Kidney glomerular epithelial cell (primary cell): ENCODE measurements at places on chromosomes 1 and 21.

- peak; percentile 52 for DNase-seq
These were observed 75.8 kb downstream of the RRAGC start for GRCh38 chr1:38783640-38784229.

GRCh38 chr1:120133228-120133927 is 42.9 kb downstream of the SEC22B start:
- no peak for DNase-seq

- no peak for DNase-seq
These were observed 87.0 kb downstream of the DPYD start for GRCh38 chr1:97833881-97834280.

DNA sequence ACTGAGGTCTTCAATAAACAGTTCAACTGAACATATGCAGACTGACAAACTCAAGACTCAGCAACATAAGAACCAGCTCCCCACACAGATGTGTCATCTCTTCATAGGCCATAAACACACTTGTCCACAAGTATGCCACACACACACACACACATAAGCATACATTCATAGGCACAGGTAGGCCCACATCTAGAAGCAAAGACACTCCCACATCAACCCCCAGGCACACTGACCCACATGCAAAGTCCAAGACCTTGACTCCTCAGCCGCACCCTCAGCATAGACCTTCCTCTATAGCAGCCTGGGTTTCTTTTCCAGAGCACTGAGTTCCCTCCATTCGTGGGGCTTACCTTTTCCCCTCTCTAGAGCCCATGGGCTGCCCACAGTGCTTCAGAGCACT is 1.4 kb downstream of the LAD1 start:
- peak; percentile 64 for DNase-seq

DNA sequence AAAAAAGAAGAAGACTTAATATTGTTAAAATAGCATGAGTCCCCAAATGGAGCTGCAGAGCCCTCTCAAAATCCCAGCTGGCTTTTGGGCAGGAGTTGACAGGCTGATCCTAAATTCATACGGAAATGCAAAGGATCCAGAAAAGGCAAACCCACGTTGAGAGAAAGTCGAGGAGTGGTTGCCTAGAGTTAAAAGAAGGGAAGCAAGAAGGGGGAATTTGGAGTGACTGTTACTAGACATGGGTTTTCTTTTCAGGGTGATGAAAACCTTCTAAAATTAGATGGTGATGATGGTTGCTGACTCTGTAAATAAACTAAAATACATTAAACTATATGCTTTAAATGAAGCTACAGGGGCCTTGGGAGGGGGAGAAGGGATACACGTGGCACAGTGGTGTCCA is 1.6 kb downstream of the DNMT3L start:
- no peak for DNase-seq
